CD4-positive, alpha-beta T cell treated with Interleukin-12 subunit alpha and Interleukin-12 subunit beta, for 1 hour (primary cell): ENCODE measurements at places on chromosomes 3 and 15.

- DNase-seq: no peak
Observed at GRCh38 chr3:31196881-31197364, 302.5 kb upstream of the GADL1 start.

- DNase-seq: no peak
Observed at GRCh38 chr3:189258261-189258660, 86.5 kb downstream of the TPRG1 start.

- DNase-seq: no peak
Observed at GRCh38 chr3:51378726-51379125, 6.4 kb upstream of the MANF start.

DNA sequence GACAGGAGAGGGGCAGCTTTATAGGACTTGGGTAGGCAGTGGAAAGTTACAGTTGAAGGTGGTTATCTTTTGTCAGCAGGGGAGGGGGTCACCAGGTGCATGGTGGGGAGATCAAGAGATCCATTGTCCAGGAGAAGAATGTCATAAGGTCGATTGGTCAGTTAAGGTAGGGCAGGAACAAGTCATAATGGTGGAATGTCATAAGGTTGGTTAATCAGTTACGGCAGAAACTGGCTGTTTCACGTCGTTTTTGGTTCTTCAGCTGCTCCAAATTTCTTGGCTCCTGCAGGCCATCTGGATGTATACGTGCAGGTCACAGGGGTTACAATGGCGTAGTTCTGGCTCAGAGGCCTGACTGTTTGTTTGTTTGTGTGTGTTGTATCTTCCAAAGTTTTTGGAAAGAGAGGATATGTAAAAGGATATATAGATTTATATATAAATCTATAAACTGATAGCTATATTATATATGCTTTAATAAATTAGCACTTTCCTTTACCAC is 565.1 kb downstream of the ZNF385D start:
- DNase-seq: no peak

GRCh38 chr3:189273736-189274135 is 102.0 kb downstream of the TPRG1 start:
- DNase-seq: no peak

DNA sequence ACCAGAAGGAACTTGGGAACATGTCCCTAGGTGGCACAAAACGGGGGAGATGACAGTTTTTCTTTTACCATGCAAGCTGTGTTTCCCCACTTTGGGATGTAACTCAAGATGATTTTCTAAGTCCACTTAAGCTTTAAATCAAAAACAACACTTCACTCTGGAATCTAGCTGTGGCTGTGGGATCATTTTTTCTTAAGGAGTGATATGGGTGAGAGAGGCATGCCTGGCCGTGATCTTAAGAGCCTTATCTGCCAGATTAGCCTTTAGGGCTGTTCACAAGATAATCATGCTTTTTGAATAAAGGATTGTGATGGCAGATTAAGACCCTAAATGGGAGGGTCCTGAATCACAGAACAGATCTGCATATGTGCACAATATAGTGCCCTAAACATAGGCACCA is 384.8 kb upstream of the SEMA6D start:
- no peak for DNase-seq

DNA sequence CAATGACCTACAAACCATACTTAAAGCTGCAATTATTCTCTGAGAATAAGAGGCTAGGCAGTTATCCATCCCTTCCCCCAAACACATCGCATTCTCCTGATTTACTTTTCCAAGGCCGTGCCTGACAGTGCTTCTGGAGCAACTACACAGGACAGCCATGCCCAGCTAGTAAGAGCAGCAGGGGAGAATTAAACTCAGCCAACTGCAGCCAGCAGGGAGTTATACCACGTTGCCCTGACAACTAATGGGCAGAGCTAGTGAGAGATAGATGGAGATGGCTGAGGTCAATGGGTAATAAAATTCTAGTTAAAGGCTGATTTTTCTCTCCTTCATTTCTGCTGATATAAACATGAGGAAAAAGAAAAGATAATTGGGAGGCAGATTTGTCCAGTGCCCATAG is 193.8 kb upstream of the PPP2R3A start:
- no peak for DNase-seq

DNA sequence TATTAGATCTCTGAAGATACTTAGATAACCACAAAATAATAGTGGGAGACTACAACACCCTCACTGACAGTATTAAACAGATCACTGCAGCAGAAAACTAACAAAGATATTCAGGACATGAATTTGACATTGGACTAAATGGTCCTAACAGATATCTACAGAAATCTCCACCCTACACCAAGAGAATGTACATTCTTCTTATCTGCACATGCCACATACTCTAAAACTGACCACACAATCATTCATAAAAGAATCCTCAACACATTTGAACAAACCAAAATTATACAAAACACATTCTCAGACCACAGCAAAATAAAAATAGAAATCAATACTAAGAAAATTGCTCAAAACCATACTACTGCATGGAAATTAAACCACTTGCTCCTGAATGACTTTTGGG is 116.3 kb downstream of the DTWD1 start:
- DNase-seq: no peak

- DNase-seq: no peak
Observed at GRCh38 chr3:194087280-194087679, 48.7 kb upstream of the HES1 start.

GRCh38 chr3:66582721-66583423 is 82.0 kb upstream of the LRIG1 start:
- peak; percentile 66 for DNase-seq

GRCh38 chr3:37862219-37862902 is 681 bp downstream of the CTDSPL start:
- peak; percentile 21 for DNase-seq

DNA sequence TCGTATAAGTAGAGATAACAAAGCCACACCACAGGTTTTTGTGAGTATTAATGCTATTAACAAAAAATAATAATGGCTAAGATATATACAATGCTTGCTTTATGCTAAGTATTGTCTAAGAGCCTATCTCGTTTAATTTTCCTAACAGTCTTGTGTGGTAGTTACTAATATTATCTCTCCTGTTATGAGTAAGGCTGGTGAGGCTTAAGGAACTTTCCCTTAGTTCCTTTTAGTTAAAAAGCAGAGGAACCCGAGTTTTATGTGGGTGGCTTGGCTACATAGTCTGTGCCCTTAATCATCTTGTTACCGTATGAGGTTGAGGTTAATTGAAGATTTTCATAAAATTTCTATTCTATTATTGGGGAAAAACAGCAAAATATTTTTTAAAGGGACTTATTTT is 218.4 kb downstream of the SOX2 start:
- DNase-seq: no peak

- no peak for DNase-seq
Observed at GRCh38 chr3:142022381-142022780, 127.0 kb downstream of the TFDP2 start.

DNA sequence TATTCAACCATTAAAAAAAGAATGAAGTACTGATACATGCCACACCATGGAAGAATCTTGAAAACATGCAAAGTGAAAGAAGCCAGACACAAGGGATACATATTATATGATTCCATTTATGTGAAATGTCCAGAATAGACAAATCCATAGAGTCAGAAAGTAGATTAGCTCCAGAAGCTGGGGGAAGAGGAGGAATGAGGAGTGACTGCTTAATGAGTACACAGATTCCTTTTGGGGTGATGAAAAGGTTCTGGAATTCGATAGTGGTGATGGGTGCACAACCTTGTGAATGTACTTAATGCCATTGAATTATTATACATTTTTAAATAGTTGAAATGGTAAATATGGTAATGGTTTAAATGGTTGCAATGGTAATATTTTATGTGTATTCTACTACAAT is 90.6 kb upstream of the SPATA12 start:
- DNase-seq: no peak

DNA sequence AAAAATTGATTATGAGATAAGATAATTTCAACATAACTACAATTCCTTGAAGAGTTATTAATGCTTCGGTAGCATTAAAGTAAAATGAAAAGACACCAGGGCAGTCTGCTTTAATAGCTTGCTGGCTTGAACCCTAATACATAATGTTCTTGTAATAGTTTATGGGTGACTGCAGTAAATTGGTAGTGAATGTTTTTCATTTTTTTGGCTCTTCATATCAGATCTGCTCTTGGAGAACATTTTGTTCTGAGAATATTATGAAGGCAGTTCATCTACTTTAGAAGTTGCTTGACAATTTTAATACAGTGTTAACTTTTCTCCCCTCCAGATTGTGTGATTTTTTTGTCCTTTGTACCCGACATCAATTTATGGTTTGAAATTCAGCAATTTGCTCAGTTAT is 128.4 kb downstream of the ZBTB20 start:
- DNase-seq: no peak

DNA sequence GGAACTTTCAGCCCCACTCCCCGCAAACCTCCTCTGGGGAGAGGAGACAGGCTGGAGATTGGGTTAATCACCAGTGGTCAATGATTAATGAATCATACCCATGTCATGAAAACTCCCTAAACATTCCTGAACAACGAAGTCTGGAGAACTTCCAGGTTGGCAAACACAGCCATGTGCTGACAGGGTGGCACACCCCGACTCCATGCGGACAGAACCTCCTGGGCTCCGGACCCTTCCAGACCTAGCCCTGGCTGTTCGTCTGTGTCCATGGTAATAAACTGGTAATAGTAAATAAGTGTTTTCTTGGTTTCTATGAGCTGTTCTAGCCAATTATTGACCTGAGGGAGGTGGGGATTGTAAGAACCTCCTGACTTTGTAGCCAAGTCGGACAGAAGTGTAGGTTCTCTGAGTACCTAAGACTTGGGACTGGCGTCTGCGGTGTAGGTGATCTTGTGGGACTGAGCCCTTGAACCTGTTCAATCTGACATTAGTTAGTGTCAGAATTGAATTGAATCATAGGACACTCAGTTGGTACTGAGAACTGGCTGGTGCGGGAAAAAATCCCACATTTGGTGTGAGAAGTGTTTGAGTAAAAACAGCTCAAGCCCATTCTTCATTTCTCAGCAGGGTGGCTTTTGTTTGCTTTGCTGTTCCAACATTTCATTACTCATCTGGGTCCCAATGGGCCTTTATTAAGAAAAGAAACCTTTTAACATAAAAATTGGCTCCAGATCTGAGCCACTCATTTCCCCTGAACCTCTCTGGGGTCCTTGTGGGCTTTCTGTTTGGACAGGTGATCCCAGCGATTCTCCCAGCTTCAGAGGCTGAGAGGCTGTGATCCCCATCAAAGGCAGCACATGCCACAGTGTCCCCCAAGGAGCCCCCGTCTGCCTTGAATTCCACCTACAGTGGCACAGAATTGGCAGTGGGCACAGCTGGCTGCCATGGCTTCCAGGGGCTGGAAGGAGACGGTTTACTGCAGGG is 151.0 kb downstream of the TJP1 start:
- DNase-seq: no peak

DNA sequence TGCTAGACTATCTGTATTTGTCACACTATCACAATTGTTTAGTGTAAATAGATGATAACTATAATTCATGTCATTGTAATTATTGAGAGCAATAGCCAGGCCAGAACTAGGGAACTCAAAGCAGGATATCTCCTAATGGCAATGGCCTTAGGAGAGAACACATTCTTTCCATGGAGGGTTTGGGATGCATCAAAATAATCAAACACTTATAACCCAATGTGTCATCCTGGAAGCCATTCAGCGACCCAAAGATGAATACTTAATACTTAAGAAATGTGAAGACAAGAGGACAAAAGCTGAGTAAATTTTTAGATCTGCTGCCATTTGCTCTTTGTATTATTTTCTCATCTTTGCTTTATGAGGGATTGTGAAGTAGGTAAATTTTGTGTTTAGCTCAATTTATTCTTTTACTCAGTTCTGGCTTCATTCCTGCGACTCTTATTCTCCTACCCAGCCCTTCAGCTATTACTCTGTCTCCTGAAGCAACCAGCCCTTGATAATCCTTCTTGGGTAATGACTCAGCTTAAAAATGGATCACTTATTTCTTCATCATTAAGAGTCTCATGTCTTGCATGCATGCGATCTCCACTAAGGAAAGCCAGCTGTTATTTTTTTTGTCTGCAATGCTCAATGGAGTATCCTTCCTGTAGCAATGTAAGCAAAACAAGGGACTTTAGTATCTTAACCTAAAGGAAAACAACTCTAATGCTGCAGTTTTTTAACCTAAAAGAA is 2.0 kb downstream of the OR4F15 start:
- DNase-seq: no peak

- DNase-seq: no peak
Observed at GRCh38 chr3:184944241-184944640, 132.3 kb downstream of the VPS8 start.

DNA sequence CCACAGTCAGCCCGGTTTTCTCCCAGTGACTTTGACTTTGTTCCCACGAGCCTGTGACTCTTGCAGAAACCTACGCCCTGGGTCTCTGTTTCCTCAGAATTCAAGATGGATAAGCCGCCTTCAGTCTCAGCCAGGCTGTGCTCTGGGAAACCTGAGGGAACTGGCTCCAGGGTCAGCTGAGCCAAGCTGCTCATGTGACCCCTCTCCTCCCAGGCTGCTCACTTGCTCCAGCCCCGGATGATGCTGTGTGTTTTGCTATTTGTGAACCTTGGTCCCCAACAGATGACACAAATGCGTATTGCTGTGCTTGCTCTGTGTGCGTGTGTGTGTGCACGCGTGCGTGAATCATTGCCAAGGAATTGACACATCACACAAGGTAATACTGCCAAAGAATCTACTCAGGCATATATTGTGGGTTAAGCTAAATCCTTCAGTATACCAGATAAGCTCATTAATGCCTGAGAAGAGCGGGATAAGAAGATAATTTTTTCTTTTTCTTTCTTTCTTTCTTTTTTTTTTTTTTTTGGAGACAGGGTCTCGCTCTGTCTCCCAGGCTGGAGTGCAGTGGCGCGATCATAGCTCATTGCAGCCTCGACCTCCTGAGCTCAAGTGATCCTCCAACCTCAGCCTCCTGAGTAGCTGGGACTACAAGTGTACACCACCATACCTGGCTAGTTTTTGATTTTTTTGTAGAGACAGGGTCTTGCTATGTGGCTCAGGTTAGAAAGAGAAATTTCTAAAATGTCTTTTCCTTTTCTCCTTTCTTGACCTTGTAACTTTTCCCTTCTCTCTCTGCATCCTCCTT is 29.2 kb upstream of the UMPS start:
- DNase-seq: no peak

GRCh38 chr3:151171145-151171757 is 31.8 kb downstream of the GPR171 start:
- peak; percentile 46 for DNase-seq

- no peak for DNase-seq
Observed at GRCh38 chr3:134350861-134351311, 23.4 kb downstream of the AMOTL2 start.

DNA sequence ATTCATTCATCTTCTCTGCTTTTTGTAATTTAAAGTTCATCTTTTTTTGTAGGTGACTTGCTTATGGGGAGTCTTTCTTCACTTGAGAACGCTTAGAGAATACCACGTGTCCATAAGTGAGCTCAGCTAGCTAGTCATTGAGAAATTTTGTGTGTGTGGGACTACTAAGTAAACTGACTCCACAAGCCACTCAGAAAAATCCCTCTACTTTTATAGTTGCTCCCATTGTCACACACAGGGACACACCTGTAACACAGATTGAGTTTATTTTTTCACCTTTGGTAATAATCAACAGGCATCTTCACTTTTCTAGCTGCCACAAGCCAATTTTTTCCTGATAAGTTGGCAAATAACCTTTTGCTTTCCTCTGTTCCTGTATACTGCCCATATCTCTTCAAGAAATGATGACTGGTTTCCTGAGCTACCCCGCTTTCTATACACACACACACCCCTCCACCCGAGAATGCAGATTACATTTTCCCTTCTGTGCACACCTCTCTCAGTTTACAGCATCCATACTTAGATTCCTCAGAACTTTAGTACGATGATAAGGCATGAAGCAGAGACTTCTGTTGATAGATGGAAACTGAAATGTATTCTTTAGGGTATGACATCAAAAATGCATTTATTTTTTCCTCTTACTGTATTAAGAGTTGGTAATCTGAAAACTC is 4.6 kb downstream of the TSC22D2 start:
- DNase-seq: no peak
